ENCODE measurements at places on chromosomes 1 and 21. TPM values are rescaled to one million over a fixed set of nuclear protein-coding genes. Genes with fewer than 3 reads are reported as not detected.

- DNase-seq: no peak
Measured at GRCh38 chr21:43864313-43864961, 586 bp upstream of the AGPAT3 start.

DNA sequence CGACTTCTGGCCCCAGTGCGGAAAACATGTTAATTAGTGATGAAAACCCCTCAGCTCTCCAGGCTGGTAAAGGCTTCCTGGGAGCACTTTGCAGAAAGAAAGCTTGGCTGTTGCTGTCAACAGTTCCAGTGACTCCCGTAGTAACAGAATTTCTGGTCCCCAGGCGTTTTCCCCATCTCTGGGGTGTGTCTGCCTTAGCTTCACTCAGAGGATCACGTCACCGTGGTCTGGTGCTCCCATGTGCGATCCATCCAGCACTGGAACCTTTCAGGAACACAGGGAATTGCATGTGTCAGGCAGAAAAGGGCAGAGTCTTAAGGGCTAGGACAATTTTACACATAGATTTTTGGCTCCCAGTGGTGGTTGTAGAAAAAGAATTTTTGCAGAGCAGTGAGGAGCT is 470.4 kb upstream of the USP24 start:
- no peak for DNase-seq

DNA sequence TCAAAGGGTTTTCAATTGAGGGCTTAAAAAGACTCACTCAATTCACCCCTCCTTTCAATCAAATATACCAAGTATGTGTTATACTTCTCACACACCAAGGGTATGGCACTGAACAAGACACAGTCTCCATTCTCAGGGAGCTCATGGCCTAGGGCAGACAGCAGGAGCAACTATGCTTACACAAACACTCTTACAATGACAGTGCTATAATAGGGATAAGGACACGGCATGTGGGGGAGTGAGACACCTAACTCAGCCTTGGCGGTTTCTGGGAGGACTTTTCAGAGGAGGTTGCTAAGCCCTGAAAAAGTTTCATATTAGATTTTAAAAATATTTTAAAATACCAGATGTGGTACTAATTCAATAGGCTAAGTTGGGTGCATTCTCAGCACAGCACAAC is 22.7 kb upstream of the SYT6 start:
- no peak for DNase-seq

DNA sequence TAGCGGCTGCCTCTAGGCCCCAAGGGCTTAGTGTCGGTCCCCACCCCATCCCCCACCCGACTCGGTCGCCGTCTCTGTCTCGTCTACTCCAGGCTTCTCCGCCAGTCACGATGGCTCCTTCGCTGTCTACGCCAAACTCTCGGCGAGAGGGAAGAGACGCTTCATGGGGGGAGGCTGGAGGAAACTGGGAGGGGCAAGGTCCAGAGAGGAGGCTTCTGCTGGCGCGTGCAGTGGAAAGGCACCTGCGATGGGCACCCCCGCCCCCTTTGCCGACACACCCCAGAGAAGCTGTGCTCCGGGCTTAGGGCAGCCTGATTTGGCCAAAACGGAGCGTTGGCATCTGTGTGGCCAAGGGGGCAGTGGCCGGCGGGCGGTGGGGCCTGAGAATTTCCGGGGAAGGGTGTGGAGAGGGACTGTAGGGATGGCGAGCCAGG is 1.2 kb upstream of the CSMD2 start:
- DNase-seq: no peak

DNA sequence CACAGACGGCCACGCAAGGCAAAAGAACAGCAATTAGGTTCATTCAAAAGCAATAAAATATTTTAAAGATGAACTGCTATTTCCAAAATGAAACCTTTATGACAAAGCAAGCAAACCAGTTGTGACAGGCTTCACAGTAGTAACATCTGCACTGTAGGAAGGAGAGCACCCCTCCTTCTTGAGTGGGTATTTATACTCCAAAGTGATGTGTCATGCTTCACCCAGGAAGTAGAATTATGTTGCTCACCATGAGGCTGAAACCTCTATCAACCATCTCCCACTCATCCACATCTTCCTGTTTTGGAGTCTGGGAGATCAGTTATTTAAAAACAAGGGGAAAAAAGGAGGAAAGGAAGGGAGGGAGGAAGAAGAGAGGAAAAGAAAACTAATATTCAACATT is 885 bp downstream of the OR2T10 start:
- no peak for DNase-seq

DNA sequence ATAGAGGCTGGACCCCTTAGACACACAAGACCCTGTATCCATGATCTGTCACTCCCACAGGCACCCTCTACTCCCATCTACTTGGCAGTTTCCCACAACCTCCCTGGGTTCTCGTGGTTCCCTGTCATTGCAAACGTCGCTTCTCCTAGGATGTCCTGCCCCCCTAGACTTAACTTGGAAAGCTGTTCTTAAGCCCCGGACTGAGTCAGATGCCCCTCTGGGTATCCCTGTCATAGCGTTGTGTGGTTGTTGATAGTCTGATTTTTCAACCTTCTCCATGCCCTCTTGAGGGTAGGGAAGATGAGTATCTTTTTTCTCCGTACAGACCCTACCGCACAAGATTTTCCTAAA is 11.8 kb downstream of the RCC1 start:
- no peak for DNase-seq

DNA sequence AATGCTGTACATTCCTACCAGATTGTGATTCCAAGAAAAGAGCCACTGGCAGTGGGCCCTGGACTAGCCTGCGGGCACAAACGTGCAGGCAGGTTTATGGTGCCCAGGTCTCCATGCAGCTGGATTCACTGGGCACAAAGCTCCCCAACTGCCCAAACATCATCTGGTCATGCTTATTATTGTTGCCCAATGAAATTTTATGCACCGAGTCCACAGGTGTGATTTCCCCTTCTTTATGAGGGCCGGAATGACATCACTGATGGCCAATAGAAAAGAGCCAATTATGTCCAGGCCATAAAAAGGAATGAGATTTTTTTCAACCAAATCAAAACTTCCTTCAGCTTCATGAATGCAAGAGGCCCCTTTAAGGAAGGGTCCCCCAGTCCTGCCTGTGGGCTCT is 66.2 kb downstream of the ERI3 start:
- no peak for DNase-seq

DNA sequence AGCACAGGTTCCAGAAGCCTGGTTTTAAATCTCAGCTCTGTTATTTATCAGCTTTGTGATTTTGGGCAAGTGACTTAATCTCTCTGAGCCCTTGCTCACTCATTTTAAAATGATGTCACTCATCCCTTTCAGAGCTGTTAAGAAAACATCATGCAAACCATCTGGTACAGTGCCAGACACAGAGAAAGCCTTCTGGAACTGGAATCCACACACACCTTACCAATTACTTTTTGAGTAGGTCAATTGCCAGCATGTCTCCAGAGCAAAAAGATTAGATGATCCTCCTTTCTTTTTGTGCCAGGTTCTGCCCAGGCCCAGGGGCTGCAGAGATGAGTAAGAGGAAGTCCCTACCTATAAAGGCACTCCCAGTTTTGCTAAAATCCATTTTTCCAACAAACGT is 61.3 kb downstream of the ROR1 start:
- DNase-seq: no peak

DNA sequence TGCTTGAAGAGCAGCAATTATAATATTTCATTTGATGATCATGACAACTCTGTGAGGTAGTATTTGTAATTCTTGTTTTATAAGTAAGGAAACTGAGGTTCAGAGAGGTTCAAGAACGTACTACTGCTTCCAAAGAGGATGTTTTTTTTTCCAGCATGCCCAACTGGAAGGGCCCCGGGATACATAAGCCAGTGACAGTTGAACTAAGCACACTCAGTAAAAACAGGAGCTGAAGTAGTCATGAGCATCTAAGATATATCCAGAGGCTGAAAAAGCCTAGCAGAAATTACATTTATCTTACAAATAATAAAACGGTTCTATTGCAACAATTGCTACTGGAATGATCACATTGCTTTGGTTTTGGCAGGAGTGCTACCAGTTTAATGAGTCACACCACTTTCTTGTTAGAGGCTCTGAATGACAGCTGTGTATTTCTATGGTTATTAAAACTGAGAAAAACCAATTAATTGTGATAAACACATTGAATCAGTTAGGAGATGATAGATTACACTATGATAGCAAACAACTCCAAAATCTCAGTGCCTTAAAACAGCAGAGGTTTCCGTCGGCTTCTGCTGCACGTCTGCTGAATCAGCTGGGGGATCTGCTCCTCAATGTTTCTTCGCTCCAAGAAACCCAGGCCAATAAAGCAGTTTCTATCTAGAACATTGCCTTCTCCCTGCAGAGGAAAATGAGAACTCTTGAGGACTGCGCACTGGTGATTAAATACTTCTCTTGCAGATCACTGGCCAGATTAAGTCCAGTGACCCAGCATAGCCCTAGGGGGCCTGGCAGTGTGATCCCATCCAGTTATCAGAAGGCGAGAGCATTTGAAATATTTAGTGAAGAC is 522.7 kb downstream of the PLPP3 start:
- no peak for DNase-seq

DNA sequence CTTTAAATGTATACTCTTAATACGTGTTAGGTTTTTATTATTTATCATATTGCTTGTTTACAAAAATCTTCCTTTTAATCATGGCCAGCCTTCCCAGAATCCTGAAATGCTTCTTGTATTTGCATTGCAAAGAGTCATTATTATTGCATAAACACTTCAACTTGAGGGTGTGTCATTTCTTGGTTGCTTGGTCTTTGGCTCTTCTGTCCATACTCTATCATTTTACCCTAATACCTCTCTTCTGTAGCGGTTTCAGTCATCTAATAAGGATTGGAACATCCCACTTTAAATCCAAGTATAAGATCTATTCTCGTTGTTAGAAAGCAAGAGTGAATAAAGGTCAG is 200.6 kb upstream of the CACYBP start:
- no peak for DNase-seq

GRCh38 chr1:14980621-14981218 is 172.8 kb upstream of the TMEM51 start:
- no peak for DNase-seq

DNA sequence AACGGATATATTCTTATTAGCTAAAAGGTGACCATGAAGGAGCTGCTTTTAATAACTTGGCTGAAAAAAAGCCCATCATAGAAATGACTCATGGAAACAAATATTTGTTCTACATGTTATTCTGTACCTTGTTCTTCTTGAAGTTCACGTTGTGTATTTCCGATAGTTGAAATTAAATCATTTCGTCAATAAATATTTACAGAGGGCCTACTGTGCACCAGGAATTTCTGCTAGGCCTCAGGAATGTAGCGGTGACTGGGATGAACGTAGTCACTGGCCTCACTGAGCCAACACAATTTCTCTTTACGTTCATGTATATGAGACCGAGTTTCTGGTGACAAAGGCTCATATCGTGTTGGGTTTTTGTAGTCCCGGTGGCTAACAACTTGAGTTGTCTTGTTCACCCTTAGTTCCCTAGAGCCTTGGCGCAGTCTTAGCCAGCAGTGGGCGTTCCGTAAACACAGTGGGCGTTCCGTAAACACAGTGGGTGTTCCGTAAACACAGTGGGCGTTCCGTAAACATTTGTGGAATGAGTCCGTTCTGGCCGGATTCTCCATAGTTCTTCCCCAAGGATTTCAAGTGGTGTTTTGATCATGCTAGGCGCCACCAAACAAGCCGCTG is 53.2 kb upstream of the VAMP3 start:
- DNase-seq: no peak

GRCh38 chr1:5002676-5003075 is 348.3 kb downstream of the AJAP1 start:
- DNase-seq: no peak

- no peak for DNase-seq
Measured at GRCh38 chr1:212827831-212828278, 19.6 kb downstream of the SPATA45 start.

- no peak for DNase-seq
Measured at GRCh38 chr1:62732331-62732730, 44.1 kb upstream of the DOCK7 start.

GRCh38 chr1:90161625-90162024 is 166.7 kb downstream of the ZNF326 start:
- no peak for DNase-seq

DNA sequence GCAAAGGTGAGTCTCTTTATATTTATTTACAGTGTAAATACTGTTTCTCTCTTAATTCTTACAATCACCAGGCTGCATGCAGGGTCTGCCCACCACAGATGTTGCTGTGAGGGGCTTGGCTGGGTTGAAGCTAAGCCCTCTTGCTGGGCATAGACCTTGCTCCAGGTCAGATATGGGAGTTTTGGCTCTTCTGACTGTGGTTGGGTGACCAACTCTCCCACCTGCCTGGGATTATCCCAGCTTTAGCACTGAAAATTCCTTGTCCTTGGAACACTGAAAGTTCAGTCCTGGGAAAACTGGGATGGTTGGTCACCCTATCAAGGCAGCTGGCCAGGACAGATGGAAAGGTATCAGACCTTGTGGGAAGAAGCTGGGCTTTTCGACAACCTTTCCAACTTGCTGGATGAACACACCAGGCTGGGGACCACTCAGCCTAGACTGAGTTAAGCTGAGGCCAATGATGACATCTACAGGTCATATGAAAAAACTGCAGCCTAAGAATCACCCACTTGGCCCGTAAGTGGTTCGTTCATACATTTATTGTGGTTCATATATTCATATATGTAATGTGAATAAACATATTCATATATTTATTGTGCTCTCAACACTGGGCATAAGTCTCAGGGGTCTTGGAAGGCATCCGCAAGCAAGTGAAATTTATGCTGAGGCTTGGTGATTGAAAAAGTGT is 26.6 kb upstream of the HPDL start:
- peak; percentile 51 for DNase-seq

GRCh38 chr1:158564608-158565007 is 5.8 kb downstream of the OR6P1 start:
- DNase-seq: no peak

GRCh38 chr1:19628879-19629278 is 15.2 kb upstream of the NBL1 start:
- DNase-seq: no peak

DNA sequence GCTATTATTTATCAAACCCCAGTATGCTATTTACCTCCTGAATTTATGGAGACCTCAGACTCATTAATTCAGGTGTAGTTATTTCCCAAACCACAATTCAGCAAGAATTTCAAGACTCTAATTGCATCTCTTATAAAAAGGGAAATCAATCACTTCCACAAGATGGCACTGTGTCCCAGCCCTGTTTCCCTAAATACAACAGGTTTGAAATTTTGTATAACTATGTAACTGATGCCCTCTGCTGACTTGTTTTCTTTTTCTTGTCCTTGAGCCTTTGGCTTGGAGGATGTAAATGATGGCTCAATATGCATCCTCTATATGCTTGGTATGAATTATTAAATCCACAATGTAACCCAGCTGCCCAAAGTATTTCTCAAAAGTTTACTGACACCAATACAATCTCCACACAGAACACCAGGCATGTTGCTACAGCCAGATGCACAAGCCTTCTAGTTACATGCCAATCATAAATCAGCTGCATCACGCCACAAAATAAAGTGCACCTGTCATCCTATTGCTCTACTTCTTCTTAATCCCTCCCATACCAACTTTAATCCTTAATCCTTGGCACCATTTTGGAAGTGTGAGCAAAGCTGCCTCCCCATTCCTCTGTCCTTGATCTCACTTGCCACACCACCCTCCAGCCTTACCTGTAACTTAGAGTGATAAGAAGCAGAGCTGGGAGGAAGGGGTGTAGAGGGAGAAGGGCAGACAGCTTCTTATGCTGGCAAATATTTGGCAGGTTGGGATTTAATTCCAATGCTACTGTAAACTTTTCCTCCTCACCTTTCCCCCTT is 9.0 kb downstream of the C1orf105 start:
- peak; percentile 39 for DNase-seq

Gene CLIC6
- total RNA-seq: not detected

Gene CLEC20A
- not detected for total RNA-seq

Gene CYP4A11
- not detected for total RNA-seq

Gene SRRM1
- total RNA-seq: 24.5 TPM

Gene CACHD1
- total RNA-seq: 3.7 TPM

Gene KIF26B
- 0.04 TPM for total RNA-seq

Gene THEM4
- 11.4 TPM for total RNA-seq

Gene NLRP3
- total RNA-seq: not detected

Data from pulmonary artery endothelial cell (primary cell).